AG08395 (cell line): ENCODE measurements at places on chromosomes 7 and 10.

DNA sequence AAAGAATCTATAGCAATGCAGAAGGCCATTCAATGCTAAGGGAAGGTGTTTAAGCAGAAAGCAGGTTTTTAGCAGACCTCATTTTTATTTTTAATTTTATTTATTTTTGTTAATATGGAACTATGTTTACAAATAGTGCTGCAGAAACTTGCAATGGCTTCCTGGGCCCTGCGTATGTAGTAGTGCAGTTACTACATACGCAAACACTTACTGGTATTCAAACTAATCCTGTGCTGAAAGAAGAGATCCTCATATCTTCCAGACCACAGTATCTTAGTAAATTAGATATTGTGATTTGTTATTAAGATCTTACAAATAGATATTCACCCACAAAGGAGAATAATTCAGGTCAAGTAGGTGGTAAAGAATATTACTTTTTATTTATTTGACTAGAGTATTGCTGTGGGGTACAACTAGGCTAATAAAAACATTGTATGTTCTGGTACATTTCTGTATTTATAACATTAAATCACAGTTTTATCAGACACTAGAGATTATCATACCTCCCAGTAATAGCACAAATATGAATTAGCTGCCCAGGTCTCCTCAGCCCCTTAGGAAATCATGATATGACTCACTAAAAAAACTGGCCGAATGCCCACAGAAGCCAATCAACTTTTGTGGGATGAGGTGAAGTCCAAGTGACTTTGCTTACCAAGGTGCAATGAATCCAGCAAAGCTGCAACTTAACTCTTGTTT, 57.6 kb downstream of the RNLS start:
- DNase-seq = peak; percentile 27

DNA sequence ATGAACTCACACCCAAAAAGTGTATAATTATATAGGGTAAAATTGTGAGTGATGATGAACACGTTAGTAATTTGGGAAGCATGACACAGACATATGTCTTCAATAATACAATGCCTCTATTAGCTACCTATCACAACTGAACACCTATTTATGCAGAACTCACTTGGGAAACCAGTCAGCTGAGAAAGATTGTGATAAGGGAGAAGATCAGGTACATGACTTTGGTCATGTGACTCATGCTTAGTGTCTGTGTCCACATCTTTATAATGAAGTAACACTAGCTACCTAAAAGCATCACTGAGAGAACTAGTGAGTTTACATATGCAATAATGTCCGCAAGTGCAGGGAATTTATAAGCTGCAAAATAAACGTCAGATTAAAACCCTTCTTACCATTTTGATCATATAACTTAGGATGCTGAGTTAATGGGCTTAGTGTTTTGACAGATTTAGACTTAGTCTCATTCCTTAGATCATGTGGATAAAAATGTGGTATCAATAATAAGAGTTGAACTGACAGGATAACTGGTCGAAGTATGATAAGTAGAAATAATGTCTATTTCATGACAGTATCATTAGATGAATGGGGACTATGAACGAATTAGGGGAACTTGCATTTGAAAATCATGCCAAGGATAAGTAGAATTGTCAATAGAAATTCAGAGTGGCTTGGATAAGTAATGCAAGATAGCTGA, 11.6 kb downstream of the VWDE start:
- no peak for DNase-seq

- no peak for DNase-seq
Observed at GRCh38 chr10:105187243-105187642, 546.2 kb downstream of the SORCS3 start.

DNA sequence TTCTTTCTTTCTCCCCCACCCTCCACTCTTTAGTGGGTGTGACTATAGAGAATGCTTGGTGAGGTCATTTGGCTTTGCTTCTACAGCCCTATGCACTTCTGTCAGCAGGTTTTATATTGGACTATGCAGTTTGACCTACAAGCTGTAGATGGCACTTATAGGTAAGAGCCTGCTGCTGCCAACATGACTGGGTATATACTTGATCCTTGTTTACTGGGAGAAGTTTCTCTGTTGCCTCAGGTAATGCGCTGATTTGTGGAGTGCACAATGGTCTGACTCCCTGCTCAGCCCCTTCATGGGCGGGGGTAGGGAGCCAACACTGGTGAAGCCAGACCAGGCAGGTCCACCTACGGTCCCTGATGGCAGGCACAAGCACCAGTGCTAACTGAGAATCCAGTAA, 33.7 kb upstream of the C7orf33 start:
- no peak for DNase-seq

DNA sequence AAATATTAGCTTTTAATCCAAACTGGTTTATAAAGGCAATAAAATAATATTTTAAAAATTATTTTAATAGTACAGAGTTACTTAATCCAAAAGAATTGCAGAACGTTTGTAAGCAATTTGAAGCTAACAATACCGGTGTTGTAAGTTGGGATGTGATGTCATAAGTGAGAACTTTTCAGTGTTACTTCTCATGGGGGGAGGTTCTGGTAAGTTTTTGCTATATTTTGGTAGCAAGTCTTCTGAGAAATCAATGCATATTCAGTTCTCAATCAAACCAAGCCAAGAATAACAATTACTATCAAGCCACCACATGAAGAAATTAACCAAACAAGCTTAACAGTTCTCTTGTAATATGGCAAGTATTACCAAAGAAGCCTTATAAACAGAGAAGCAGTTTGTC, 147.1 kb upstream of the ASAH2 start:
- no peak for DNase-seq

DNA sequence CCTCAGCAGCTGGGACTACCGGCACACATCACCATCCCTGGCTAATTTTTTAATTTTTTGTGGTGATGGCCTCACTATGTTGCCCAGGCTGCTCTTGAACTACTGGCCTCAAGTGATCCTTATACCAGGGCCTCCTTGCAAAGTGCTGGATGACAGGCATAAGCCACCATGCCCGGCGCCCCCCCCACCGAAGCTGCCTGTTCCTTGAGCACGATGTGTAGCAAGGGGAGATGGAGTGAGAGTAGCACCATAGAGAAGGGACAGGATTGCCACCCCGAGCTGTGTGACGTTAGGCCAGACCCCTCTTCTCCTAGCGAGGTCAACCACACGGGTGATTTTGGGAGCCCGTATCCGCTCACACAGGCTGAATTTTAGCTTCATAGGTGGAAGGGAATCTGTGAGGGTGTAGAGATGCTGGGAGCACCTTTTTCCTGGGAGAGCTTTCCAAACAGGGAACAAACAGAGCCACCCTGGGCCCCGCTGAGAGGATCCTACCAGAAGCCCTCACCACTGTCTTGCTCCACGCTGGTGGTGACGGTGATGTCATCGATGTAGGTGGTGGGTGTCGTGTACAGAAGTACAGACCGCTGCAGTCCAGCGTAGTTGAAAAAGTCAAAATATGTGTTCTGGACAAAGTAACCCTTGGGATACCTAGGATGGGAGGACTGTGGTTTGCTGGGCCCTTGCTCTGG, 3.0 kb downstream of the GUSB start:
- DNase-seq = no peak

DNA sequence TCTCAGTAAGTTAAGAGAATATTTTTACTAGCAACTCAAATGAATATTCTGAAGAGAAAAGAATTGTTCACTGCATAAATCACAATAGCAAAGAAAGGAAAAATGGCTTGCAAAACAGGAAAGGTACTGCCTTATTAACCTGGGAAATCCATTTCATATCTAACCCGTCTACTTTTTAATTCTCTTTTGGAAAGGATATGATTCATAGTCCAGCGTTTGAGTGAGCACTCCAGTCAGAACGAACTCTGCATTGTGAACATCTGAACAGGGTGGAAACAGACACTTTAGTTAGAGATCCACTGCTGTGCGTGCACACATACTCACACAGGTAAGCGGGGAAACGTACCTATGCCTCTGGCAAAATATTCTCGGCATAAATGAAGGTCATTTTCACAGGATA, 56.8 kb downstream of the PAXIP1 start:
- no peak for DNase-seq

DNA sequence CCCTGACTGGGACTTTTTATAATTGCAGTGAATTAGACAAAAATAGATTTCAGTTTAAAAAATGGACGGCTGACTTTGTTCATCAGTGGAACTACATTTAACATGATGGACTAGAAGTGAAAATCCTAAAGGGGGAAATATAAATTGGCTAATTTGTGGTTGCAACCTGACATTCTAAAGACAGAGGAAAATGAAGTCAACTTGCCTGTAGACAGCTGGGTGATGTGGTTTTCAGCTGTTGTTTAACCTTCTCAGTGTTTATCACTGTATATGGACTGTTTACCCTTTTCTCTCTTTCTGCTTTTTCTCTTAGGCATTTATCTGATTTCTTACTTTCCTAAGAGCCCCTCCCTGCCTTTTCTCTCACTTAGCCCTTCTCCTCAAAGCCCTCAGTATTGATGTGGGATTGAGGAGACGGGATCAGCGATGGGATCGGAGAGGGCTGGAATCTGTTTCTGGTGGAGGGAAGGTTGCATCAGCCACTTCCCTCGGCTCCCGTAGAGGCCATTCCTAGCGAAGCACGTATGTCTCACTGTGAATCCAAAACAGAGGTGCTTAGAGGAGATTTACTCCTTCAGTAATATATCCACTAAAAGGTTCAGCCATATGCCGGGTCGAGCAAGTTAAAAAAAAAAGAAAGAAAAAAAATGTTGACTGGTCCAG, 109.0 kb upstream of the KLF6 start:
- no peak for DNase-seq

- no peak for DNase-seq
Observed at GRCh38 chr7:121371367-121371766, 24.7 kb downstream of the FAM3C start.

DNA sequence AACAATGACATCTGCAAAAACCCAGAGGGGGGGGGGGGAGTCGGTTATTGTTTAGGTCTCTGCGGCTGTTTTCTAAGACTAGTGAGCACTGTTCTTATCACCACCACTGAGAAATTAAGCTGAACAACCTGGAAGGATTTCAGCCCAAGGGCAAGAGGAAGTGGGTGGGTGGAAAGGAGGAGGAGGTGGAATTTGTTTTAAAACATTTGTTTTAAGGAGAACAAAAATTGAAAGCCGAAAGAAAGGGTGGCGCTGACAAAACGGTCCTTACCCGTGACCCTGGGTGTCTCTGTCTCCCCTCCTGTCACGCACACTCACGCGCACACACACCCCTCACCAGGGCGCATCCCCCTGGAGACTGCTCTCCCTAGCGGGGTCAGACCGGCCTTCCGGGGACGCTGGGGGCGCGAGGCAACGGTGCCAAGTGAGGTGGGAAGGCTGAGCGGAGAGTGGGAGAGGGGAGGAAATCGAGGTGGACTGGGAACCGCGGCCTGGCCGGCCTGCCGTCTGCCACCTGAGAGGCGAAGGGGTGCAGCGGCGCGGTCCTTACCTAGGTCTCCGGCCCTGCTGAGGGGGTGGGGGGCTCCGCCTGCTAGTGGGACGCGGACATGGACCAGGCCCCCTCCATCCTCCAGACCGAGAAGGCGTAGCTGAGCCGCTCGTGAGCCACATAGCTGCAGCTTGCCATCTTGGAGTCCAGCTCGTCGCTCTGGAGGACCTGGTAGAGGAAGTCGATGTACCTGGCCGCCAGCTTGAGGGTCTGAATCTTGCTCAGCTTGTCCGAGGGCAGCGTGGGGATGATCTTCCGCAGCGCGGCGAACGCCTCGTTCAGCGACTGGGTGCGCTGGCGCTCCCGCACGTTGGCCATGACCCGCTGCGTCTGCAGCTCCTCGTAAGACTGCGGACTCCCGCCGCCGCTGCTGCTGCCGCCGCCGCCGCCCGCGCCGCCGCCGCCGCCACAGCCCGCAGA, 1.0 kb downstream of the TWIST1 start:
- no peak for DNase-seq

DNA sequence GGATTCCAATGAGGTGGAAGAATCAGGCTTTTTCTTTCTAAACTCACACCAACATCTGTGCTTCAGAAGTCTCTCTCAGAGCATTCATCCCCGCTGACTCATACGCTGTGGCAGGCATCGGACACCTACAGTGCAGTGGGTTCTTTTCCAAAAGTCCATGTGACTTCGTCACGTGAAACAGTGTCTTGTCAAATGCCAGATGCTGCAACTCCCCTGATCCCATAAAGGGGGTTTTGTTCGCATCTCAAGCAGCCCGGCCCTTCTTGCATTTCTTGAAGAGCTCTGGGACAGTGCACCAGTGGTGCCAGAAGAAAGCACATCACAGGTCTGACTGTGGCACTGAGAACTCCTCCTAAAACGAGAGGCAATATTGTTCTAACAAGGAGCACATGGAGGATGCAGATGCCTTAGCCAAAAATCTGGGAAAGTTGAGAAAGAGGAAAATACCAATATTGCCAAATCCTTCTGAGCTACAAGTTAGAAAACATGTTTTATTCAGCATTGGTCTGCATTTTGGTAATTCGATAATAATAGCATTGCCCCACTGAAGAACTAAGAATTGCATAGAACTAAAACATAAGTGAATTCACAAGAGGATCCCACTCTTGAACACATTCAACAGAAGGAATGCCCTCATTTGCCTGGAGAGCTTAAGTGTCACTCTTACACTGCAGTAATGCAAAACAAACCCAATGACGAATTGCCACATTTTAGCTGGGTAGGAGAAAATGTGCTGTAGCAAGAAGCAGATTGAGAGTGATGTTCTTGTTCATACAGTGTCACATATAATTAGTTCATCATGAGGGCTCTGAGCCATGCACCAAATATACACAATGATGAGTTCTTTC, 204.4 kb downstream of the CXCL12 start:
- peak; percentile 85 for DNase-seq

GRCh38 chr10:79107736-79108264, 39.0 kb downstream of the ZMIZ1 start:
- DNase-seq = no peak
